AG08396 (cell line): ENCODE measurements at places on chromosomes 7 and 10.

GRCh38 chr10:133123050-133123745 is 35.5 kb downstream of the ADGRA1 start:
- DNase-seq: no peak

GRCh38 chr10:10132009-10132408 is 885.7 kb upstream of the CELF2 start:
- DNase-seq: no peak

GRCh38 chr7:124688991-124689390 is 76.6 kb downstream of the GPR37 start:
- no peak for DNase-seq

DNA sequence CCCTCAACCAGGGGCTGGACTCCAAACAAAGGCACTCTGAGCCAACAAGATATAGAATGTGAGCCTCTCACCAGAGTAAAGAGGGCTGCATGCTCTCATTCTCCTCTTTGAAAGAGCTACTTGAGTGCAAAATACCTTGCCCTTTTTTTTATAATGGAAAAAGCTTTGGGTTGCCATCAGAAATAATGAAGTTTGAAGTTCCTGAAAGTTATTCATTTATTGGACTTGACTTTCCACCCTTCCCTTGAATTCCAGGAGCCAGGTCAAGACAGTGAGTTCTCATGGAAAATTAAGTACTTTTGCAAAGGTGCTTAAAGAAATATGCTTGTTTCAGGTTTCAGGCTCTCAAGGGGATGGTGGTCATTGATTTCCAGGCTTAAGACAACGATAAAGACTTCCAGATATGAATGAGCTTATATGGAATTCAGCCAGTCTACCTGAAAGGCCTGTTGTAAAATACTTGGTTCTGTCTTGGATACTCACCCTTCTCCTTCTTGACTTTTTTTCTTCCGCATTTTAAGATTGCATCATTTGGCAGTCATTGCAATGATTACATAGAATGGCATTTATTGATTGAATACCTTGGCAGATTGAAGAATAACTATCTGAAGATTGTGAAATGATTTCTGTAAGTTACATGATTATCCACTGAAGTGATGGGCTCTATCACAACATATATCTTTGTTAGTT is 696.4 kb downstream of the INHBA start:
- no peak for DNase-seq

GRCh38 chr7:42596737-42597136 is 315.1 kb downstream of the C7orf25 start:
- DNase-seq: no peak

GRCh38 chr7:43220250-43220649 is 107.8 kb downstream of the HECW1 start:
- DNase-seq: peak; percentile 73

DNA sequence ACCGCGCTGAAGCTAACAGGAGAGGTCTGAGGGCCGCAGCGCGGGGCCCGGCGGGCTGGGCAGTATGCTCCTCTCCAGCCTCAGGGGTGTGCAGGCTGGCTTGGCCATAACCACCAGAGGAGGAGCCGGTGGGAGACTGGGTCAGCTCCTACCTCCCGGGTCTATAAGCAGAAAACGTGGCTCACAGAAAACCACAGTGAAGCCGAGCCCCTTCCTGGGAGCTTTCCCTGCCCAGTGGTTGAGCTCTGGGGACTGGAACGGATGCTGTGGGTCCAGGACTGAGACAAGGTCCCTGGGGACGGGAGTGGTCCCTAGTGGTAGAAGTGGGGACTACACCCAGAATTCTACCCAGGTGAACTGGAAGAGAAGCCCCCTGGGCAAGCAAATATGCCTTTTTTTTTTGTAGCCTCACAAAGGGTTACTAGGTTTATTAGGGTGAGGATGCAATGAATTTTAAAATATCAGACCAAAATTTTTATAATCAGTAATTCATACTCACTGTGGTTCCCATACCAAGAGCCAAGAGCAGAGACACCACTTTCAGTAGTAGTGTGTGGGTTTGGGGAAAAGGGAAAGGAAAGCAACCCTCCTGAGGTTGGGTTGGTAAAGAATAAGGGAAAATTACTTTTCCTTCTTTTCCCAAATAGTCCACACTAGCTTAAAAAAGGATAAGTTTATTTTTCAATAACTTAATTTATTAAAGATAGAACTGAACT is 67.9 kb upstream of the PRKCQ start:
- peak; percentile 34 for DNase-seq

DNA sequence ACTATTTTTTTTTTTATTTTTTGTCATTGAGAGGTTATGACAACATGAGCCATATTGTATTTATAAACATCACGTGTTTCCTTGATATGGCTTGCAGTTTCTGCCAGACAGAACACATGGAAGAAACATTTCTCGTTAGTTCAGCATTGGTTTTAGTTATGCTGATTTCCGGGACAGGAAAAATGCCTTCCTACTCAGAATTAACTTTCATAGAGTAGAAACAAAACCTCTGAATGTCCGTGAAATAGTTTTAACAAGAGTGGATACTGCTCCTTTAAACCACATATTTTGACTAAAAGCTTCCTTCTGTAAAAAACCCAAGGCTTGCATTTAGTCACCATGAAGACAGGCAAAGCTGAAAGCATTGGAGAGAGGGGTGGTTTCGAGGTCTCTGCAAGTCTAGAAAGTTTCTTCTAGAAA is 240.4 kb downstream of the KIAA1217 start:
- DNase-seq: no peak

GRCh38 chr10:69951658-69952057 is 101.0 kb upstream of the MACROH2A2 start:
- DNase-seq: no peak

- DNase-seq: no peak
These were observed 91.0 kb downstream of the ADCY1 start for GRCh38 chr7:45665172-45665571.

- no peak for DNase-seq
These were observed 142.1 kb downstream of the CAMK1D start for GRCh38 chr10:12491491-12491890.

GRCh38 chr7:135160098-135160857 is 10.2 kb downstream of the CYREN start:
- no peak for DNase-seq

DNA sequence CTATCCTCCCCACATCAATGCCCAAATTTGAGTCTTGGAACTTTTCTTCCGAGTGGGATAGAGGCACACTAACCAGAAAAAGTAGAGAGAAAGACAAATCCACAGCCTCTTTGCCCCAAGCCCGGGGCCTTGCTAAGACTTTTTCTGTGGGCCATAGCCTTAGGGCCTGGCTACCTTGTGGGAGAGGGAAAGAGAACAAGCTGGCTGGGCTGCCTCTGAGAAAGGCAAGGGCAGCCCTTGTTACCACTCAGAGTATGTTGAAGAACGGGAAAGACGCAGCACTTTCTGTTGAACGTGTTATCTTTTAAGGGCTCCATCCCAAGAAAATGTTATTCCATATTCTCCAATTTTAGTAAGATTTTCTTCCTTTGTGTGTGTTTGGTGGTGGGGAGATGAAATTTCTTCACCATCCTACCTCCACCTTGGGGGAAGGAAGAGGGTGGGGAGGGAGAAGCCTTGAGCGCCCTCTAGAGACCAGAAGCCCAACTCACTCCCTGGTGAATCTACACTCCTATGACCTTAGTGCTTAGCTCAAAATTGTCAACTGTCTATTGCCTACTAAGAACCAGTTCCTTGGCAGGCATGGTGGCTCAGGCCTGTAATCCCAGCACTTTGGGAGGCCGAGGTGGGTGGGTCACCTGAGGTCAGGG is 3.9 kb upstream of the NRF1 start:
- DNase-seq: peak; percentile 60
